ENCODE measurements at places on chromosomes 5 and 9. TPM values are rescaled to one million over a fixed set of nuclear protein-coding genes. Genes with fewer than 3 reads are reported as not detected.

Gene C9orf43
- 0.59 TPM for polyA plus RNA-seq

Gene ADAMTS2
- 16.8 TPM for polyA plus RNA-seq

DNA sequence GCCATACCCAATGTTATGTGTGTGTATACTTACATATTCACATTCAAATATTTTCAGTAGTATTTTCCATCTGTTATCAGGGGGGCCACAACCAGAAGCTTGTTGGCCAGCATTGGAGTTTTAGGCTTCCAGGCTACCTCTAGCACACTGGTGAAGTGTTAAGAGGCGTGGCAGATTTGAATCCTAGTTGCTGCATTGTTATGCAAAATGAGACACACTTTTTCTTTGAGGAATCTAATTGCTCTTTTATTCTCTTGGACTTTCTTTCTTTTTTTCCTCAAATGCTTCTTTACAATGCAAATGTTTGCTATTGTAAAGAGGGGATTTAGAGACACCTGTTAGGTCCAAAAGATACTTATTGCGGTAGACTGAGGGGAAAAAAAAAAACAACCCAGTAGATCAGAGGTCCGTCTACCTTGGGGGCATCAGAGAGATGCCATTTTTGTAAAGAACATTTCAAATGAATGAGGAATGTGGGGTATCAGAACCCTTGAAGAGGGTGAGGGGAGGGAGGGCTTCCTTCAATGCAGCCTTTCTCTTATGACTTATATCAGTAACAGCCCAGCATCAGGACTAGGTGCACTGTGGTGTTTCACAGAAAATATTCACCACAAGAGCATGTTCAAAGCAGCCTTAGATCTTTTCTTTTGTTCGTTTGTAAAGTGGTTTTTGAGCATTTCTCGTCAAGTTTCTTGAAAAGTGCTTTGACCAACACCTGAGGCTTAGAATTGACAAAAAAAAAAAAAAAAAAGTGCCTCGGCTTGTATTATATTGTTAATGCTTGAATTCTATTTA, 3.8 kb downstream of the SMARCA2 start:
- no peak for DNase-seq
- H3K4me3 ChIP-seq: peak overlapping the region; percentile 92
- peak overlapping the region; percentile 97 for H3K27ac ChIP-seq
- no peaks in the 10 kb centered on the region for H3K36me3 ChIP-seq
- H3K4me1 ChIP-seq: peaks cover 46% of the 10 kb centered on the region
- no peaks in the 10 kb centered on the region for H3K27me3 ChIP-seq

GRCh38 chr5:102955488-102955887, 164.4 kb downstream of the GIN1 start:
- H3K27me3 ChIP-seq: no peaks in the 10 kb centered on the region
- no peak overlapping the region for H3K27ac ChIP-seq
- no peak for DNase-seq
- peaks cover 29% of the 10 kb centered on the region for H3K36me3 ChIP-seq
- H3K4me3 ChIP-seq: no peak overlapping the region

All from spleen (tissue), 13 donors.